ENCODE measurements at places on chromosomes 7 and 10.

- no peak for DNase-seq
Observed at GRCh38 chr10:68095153-68095552, 14.1 kb upstream of the MYPN start.

DNA sequence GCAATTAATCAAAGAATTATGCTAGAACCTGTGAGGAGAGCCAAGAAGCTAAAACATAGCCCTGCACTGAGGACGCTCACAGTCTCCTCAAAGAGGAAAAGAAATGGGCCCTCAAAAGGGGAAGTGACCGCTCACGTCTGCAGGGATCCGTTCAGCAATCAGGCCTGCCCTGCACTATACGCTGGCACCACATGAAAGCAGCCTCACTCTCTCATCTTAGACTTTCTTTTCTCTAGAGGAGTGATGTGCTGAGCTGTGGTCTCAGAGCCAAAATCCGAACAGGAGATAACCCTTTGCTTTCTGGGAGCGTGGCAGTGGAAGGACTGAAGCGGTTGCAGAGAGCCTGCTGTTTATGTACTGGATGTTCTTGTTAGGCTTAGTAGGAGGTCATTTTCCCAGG, 6.3 kb upstream of the IL2RA start:
- DNase-seq, result no peak

DNA sequence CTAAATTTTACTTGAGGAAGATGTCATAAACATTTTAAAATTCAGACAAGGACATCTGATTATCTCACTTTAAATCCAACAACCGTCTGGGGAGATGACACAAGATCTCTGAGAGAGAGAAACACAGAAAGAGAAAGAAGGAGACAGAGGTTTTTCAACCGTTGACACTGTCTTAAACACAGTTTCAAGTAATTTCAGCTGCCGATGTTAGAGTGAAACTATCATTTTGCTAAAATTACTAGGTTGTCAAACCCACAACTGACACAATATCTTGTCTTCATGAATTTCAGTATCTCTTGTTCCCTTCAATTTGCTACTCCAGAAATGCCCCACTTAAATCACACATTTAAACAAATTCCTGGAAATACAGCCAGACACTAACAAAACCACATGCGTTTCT, 174.8 kb downstream of the RAPGEF5 start:
- DNase-seq, result no peak

- no peak for DNase-seq
Observed at GRCh38 chr7:30941582-30942323, 22.0 kb upstream of the GHRHR start.

GRCh38 chr7:150958062-150958552, 20.0 kb downstream of the KCNH2 start:
- DNase-seq, result no peak

GRCh38 chr10:11169976-11170375, 152.3 kb downstream of the CELF2 start:
- DNase-seq, result no peak

DNA sequence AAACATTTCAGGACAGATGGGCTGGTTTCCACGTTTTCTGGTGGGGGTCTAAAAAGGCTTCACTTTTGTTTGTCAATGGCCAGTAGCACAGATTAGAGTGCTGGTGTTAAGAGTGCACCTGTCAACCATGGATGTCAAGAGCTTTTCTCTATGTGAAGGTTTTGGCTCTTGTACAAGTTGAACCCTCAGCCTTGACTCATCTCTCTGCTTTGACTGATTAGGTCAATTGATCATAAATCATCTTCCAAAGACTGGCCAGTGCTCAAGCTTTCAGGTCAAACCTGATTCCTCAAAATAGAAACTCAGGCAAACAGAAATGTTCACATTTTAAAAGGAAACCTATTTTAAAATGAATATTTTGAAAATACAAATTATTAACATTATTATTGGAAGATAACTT, 59.6 kb upstream of the SP4 start:
- no peak for DNase-seq

DNA sequence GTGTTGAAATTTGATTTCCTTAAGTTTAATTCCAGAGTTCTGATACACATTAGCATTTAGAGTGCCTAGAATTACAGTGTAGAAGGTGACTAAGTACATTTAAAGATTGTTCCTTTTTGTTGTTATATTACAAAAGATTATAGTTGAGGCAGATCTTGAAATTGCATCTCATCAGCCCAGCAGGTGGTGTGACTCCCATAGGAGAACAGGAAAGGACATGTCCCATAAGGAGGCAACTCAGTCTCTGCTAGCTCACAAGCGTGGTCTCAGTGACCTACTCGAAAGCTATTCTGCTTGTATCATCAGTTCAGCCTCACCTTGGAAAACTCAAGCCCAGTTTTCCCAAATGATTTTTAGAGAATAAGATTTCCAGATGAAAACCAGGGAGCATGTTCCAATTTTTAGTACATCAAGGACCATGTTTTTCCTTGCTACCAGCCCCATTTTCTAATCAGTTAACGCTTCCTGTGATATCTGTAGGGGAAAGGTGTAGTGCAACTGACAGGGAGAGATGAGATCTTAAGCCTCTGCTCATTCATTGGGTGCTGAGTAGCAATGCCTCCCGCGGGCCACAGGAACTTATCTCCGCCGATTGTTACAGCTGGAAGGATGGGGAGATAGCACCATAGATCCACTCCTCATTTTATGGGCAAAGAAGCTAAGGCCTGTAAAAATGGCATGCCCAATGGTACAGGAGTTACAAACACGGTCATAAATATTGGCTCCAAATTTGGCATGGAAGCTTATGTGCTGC, 1.1 kb upstream of the GNAI1 start:
- DNase-seq, result no peak

Data from stimulated activated CD8-positive, alpha-beta memory T cell treated with anti-CD3 and anti-CD28 coated beads, Interleukin-4, amount 100 ng/mL, for 1 hour (primary cell).